Stimulated activated CD4-positive, alpha-beta T cell treated with anti-CD3 and anti-CD28 coated beads, Interleukin-1b, Interleukin-23, amount 100 ng/mL, for 24 hours (primary cell): ENCODE measurements at places on chromosomes 12 and 14.

- no peak for DNase-seq
These were observed 282.9 kb downstream of the RMST start for GRCh38 chr12:97745406-97746101.

DNA sequence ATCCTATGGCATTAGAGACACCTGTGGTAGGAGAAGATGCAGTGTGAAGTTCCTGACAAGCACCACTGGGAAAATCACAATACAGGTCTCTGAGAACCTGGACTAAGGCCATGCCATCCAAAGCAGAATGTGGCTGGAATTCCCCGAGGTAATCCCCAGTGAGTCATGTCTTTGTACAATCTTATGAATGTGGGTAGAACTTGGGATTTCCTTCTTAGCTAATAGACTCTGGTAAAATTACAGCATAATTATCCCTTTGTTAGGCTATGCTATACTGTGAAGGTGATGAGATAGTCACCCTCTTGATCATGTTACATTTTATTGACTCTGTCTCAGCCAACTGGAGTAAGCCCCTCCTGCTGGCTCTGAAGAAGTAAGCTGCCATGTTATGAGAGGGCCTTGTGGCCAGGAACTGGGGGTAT lies 224.3 kb upstream of the DCN start:
- DNase-seq = no peak

DNA sequence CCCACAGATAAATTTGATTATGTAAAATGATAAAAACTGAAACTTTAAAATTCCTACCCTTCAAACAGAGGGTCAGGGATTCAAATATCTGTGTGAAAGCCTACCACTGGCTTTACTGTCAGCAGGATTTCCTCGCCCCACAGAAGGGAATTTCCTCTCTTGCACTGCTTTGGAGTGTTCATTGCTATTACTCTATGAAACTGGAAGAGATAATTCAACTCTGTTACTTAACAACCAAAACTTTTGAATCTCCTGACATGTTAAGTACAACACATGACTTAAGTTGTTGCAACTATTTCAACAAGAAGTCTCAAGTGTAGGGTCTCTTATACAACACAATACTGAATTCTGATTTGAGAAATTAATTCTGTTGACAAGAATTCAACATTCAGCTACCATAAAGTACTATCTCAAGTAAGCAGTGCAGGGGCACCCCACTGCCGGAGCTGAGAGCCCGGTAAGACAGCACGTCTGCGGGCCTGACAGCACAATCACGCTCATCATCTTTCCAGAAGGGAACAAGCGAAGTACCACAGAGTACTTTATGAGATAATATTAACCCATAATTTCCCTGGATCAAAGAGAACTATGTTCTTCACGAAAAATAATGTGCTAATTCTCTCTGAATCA lies 22.9 kb downstream of the DICER1 start:
- no peak for DNase-seq

DNA sequence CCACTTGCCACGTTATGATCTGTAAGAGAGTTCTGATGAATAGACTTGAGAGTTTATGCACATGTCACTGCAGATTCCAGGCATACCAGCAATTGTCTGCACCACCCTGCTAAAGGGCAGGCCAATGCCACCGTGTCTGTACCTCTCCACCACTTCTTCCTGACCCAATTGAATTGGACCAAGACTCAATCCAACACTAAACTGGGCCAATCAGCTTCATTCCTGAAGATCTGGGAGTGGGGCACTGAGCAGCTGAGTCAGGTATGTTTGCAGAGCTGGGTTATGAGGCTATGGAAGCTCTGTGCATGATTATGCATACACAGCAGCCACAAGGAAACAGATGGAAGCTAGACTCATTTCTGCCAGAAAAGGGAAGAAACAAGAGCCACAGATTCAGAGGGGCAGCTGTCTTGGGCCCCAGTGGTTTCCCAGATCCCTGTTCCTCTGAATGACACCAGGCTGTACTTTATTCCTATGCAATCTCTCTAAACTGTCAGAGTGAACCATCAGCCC lies 28.0 kb downstream of the DAO start:
- DNase-seq = no peak

DNA sequence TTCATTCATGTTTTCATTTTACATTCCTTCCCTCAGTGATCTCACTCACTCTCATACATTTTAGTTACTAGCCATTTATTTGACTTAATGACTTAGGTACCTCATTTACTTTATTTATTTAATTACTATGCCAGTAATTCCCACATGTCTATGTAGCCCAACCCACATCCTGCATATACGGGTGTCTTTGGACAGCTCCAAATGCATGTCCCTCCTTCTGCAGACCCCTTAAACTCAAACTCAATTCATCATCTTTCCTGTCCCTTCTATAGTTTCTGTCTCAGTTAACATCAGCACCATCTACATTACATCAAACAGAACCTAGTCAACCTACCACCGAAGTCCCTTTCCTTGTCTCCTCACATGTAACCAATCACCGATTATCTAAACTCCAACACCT lies 2.8 kb downstream of the CLEC1A start:
- no peak for DNase-seq

DNA sequence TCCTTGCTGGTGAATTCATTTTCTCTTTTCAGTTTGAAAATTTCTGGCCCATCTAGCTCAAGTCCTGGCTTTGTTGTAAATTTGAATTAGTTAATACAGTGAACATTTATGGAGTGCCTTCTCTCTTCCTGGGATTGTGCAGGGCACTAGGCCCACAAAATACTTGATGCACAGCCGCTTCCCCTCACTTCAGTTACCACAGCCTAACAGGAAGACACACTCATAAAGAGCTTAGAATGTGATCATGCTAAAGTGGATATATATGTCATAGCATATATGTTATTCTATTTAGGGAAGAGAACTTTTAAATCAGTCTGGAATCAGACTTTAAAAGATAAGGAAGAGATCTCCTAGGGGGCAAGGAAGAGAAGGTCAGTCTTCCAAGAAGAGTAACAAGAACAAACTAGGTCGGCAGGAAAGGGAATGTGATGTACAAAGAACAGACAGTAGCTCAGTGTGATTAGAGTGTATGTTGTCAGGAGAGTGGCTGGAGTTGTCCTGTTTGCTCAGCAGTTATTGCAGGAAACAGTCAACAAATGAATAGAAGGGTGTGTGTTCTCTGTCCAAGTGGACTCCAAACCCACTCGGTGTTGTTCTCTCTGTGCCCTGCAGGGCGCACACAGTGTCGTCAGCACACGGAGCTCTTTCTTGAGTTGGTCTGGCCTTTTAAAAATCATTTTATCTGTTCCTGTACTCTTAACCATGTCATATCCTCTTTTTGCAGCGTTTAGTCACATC lies 74.4 kb downstream of the DAAM1 start:
- DNase-seq = no peak

GRCh38 chr12:7439579-7440505 lies 4.1 kb downstream of the CD163L1 start:
- no peak for DNase-seq

GRCh38 chr12:40615590-40615989 lies 76.6 kb upstream of the CNTN1 start:
- DNase-seq = no peak

GRCh38 chr12:113724794-113725556 lies 241.2 kb downstream of the RBM19 start:
- DNase-seq = no peak

- DNase-seq = no peak
These were observed 461.2 kb downstream of the TMEM121 start for GRCh38 chr14:105987563-105987962.

DNA sequence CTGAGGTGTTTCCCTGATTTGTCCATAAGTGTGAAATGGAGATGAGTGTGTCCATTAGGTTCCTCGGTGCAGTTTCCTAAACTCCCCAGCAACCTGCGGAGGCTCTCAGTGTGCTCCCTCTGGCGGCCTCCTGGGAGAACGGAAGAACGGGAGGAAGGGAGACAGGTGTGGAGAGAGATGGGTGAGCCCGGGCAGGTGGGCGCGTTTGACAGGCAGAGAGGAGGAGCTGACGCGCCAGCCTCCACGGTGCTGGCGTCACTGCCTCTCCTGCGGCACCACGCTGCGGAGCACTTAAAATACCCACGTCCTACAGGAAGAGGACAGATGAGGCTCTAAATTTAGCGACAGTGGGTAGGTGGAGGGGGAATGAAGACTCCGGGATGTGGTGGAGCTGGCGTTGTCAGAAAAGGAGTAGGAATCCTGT lies 26.8 kb upstream of the PEX5 start:
- peak; percentile 13 for DNase-seq

GRCh38 chr12:8127138-8127537 lies 3.7 kb downstream of the CLEC4A start:
- DNase-seq = no peak

- no peak for DNase-seq
These were observed 36.5 kb downstream of the ACADS start for GRCh38 chr12:120762086-120762485.

DNA sequence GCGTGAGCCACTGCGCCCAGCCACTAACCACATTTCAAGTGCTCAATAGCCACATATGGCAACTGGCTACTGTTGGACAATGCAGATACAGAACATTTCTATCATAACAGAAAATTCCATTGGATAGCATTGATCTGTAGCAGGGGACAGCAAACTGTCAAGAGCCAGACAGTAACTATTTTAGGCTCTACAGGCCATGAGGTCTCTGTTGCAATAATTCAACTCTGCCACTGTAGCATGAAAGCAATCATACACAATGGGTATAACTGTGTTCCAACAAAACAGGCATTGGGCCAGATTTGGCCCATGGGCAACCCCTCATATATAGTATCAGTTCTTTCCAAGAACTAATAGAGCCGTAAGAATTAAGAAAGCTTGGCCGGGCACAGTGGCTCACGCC lies 8.0 kb downstream of the CSRNP2 start:
- DNase-seq = no peak

DNA sequence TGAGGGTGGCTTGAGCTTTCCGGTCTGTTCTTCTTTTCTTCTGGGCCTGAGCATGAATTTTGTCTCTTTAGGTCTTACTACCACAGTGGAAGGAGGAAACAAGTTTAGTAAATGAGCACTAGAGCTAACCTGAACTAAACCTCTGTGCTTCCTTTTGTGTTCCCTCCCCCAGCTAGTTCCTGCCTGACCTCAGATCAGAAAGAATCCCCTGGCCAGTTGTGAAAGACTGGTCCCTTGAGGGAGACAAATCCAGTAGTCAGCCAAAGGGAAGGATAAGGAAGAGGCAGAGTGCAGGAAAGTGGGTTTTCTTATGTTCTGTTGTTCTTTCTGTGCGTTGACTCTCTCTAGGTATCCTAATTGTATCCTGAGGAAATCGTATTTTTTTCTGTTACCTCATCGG lies 17.5 kb downstream of the ZNF664 start:
- no peak for DNase-seq
